ENCODE measurements at places on chromosomes 12 and 14. TPM values are rescaled to one million over a fixed set of nuclear protein-coding genes. Genes with fewer than 3 reads are reported as not detected.
A peak's percentile ranks its signal among the peaks of the same experiment; 100 is the strongest.

Gene COX8C
- total RNA-seq, result 0.94 TPM

Gene OR6C2
- total RNA-seq, result not detected

Gene C12orf60
- 1.6 TPM for total RNA-seq

Gene TAS2R7
- not detected for total RNA-seq

Gene MYRFL
- total RNA-seq, result 0.11 TPM

Gene CCDC38
- 0.08 TPM for total RNA-seq

DNA sequence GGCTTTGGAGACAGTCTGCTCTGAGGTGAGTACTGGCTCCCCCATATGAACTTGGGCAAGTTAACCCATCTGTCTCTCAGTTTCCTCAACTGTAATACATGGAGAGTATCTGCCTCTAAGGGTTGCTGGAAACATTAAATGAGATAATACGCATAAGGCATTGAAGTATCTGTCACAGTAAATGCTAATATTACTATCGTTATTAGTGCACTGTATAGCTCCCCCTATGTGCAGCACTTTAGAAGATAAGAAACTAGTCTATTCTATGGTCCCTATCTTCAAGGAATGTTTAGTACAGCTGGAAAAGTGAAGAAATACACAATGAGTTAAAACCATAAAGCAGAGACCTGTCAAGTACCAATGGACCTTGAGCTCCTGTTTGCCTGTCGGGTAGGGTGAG is 51.7 kb upstream of the CFL2 start:
- no peak for DNase-seq

DNA sequence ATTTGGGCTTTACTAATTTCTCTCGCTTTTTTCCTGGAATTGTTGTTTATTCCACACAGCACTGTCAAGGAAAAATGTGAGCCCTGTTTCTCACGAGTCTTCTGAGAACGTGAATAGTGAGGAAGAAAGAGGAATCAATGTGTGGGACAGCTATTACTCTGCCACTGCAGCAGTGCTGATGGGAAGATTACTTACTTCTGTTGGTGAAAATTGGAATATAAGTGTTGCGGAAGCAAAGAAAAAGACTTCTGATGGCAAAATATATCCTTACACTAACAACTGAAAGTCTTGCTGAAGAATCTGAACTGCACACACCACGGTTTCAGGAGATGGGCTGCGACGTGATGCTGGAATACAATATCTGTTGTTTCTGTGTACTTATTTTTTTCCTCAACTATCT is 884.2 kb downstream of the AACS start:
- DNase-seq, result no peak

DNA sequence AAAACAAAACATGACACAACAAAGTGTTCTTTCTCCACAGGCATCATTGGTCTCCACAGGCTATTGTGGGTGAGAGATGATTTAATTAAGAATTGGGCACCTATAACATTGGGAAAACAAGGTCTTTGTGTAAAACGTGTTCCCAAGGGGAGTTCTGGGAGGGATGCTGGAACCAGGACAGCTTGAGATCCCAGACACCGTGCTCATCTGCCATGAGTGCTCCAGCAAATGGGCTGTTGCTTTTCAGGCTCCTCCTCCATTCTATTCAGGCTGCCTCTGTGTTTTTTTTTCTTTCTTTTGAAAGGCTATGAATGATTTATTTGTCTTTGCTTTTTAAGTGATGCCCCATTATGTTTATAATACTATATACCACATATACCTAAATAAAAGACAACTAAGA is 122.4 kb downstream of the DACT1 start:
- DNase-seq, result no peak

DNA sequence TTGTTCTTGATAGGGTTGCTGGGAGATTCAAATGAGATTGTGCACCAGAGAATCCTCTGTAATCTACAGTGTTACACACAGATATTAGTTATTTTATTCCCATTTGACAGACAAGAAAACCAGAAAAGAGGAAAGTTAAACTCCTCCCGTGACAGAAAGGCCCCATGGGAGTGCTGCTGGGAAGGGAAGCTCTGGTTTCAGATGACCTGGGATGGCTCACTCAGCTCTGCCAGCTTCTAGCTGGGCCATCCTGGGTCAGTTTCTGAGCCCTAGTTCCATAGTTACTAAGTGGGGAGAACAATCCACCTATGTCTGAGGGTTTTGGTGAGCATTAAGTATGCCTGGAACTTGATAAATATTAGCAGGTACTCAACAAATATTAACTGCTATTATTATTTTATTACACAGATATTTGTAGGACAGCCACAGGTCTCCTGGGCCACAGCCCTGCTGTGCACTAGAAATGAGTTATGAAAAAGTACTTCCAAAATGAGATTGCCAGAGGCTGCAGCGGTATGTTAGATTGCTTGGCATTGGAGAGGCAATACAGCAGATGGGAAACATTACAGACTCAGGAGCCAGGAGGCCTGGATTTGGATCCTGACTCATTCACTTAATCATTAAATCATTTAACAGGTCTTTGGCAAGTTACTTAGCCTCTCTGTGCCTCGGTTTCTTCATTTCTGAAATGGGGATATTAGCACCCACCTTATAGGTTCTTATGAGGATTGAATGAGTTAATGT is 47.1 kb upstream of the STON2 start:
- DNase-seq, result no peak

GRCh38 chr14:29352706-29353080 is 575.0 kb downstream of the PRKD1 start:
- DNase-seq, result no peak

DNA sequence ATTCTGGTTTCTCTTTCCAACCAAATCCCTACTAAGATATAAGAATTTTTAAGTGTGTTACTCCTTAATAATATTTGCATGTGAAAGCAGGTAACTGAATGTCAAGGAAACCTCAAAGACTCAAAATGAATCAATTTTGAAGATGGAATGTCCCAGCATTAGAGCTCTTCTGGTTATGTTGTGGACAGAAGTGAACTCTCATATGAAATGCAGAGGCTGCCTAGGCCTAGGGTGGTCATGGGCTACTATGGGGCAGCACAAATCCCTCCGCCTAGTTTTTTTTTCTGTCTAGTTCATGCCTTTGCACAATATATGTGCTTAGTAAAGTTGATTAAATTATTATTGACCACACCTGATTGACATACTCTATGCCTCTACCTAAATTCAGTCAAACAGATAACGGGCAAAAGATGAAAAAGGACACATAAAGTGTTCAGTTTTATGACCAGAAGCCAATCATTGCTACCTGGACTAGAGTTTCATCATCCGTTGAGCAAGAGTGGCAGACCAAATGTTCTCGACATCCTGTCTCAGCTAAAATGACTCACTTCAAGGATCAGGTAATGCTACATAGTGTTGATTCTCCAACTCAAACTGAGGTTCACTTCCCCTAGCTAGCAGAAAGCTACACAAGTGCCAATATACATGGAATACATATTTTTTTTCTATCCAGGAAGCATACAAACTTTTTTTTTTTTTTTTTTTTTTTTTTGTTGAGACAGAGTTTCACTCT is 1211.4 kb downstream of the VRK1 start:
- DNase-seq, result no peak

DNA sequence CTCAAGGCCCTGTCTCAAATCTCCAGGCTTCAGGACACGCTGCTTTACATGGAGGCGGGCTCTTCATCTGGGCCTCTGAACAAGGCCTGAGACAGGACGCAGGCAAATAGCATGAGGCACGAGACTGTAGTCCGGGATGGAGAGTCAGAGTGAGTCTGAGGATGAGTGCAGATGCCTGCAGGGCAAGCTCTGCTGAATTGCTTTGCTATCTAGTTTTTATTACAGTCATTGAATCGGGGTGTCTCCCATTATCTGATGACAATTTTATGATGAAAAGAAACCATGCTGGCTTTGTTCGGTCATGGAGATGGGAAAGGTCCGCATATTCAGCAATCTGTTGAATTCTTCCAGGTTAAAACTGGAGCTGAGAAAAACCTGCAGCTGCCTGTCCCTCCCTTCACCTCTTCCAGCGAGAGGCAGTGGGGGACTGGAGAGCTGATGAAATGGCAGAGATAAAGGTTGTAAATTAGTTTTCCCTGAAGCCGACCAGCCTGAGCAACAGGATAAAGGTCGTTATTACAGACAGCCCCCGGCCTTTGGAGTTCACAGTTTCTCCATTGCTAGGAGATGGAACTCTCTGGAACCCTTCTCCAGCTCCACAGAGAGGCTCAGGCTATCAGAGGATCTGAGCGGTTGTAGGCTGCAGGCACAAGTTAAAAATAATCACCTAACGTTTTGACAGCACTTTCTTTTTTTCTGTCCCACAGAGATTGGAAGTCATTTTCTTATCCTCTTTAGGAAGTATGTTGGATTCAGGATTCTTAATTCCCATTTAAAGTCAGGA is 1.3 kb upstream of the ADGRD1 start:
- DNase-seq, result no peak

- DNase-seq, result no peak
Measured at GRCh38 chr14:54109521-54110120, 153.0 kb upstream of the BMP4 start.

GRCh38 chr12:42023733-42024494 is 120.8 kb downstream of the GXYLT1 start:
- peak; percentile 79 for DNase-seq

- no peak for DNase-seq
Measured at GRCh38 chr14:78902010-78902623, 731.9 kb downstream of the NRXN3 start.
